H9 (cell line): ENCODE measurements at places on chromosomes 12 and 14.

- DNase-seq = no peak
Observed at GRCh38 chr12:38161123-38162000, 155.2 kb upstream of the ALG10B start.

DNA sequence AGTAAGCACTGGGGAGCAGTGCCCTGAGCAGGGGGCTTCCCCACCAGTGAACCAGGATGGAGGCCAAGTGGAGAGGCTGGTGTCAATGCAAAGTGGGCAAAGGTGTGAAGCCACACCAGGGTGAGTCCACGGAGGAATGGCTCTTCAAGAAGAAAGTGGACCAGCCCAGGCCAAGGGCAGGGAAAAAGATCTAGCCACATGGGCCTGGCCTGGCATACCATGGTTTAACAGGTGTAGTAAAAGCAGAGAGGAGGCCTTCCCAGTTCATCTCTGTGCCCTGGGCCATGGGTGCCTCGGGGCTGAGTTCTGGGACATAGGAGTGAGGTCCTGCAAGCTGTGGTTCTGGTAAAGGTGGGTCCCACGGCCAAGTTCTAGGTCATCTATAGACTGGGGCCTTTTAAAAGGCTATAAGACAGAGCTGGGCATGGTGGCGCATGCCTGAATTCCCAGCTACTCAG lies 153.4 kb downstream of the DPF3 start:
- DNase-seq = no peak

- DNase-seq = no peak
Observed at GRCh38 chr12:63085120-63085519, 65.9 kb downstream of the AVPR1A start.

- DNase-seq = no peak
Observed at GRCh38 chr12:125856896-125857295, 791.7 kb downstream of the AACS start.

DNA sequence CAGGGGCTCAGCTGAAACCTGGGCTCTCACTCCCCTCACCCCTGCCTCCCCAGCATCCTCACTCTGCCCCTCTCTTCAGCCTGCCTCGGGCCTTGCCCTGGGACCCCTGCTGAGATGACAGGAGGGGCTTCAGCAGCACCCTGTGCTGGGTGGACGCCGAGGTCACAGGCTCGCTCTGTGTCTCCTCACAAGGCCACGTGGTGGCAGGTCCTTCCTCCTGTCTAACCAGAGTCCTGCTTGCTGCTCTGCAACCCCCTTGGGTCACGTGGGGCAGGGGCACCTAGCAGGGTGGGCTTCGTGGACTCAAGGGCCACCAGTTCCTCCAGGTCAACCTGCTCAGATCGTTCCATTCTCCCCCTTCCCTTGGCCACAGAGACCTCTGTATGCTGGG lies 90.4 kb downstream of the TMEM121 start:
- DNase-seq = no peak

- no peak for DNase-seq
Observed at GRCh38 chr12:84631020-84631419, 281.6 kb downstream of the SLC6A15 start.

DNA sequence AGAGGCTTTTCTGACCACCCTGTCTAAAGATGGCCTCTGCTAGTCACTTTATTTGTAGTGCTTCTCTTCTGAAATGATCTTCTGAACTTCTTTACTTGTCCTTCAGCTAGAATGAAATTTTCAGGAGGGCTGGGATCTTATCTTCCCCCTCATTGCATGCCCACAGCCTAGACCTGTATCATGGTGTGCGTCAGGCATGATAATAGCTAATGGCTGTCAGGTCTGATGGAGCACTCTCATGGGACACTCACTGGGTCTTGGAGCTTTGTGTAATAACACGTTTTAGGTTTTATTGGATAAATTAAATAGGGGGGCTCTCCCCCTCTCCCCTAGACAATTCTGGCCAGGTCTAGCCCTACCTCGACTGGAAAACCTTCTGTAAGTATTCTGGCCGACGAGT lies 97.1 kb upstream of the NRXN3 start:
- no peak for DNase-seq

GRCh38 chr12:116551952-116552772 lies 7.0 kb upstream of the MAP1LC3B2 start:
- DNase-seq = no peak

GRCh38 chr12:122437656-122438121 lies 15.2 kb upstream of the CLIP1 start:
- no peak for DNase-seq

GRCh38 chr12:57240066-57240921 lies 10.7 kb downstream of the STAC3 start:
- DNase-seq = peak; percentile 64

DNA sequence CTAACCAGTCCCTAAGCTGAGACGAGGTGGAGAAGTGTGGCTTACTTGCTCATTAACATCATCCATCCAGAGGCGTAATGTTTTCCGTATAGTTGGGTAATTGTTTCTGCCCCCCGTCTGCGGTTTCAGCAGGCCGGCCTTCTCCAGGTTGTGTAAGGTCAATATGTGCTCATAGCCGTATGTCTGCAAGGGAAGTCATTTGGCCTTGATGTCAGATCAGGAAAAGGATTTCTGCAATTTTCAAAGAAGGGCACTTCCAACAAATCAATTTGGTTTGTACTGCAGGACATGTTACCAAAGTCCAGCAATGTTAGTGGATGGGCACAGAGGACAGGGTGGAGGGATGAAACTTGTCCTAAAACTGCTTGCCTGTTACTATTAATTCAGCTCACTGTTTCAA lies 9.9 kb upstream of the DIABLO start:
- no peak for DNase-seq

DNA sequence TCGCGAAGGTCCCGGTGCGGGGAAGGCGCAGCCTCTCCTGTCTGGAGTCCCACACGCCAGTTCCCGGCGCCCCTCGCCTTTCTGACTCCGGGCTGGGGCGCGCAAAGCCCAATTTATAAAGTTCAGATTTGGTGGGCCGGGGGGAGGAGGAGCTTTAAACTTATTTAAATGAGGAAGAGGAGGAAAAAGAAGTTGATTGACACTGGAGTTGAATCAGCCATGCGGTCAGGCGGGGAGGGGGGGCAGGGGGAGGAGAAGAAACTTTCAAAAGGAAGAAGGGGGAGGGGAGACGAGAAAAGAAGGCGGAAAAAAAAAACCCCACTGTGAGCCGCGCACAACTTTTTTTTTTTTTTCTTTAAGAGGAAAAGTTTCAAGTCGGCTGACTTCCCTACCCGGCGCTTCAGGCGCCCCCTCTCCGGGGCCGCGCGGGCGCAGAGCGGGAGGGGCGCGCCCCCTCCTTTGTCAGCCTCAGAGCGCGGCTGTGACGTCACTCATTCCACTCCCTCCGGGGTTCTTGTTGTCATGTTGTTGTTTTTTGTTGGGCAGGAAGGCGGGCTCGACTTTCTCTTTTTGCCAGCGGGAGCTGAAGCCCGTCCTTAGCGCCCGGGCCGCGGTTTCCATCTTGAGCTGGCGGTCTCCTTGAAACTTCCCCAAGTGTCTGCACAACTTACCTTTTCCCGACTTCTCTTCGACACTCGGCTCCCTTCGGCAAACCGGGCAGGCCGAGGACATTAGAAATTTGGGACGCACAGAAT lies at the start of gene ZFP36L1:
TSS of gene ZFP36L1 (minus strand) at position 89 of the 755 bp plus-strand sequence. CDS start 129 bp downstream, outside the sequence.
- peak; percentile 95 for DNase-seq

GRCh38 chr12:131897875-131898274 lies 3.5 kb downstream of the ULK1 start:
- DNase-seq = no peak

DNA sequence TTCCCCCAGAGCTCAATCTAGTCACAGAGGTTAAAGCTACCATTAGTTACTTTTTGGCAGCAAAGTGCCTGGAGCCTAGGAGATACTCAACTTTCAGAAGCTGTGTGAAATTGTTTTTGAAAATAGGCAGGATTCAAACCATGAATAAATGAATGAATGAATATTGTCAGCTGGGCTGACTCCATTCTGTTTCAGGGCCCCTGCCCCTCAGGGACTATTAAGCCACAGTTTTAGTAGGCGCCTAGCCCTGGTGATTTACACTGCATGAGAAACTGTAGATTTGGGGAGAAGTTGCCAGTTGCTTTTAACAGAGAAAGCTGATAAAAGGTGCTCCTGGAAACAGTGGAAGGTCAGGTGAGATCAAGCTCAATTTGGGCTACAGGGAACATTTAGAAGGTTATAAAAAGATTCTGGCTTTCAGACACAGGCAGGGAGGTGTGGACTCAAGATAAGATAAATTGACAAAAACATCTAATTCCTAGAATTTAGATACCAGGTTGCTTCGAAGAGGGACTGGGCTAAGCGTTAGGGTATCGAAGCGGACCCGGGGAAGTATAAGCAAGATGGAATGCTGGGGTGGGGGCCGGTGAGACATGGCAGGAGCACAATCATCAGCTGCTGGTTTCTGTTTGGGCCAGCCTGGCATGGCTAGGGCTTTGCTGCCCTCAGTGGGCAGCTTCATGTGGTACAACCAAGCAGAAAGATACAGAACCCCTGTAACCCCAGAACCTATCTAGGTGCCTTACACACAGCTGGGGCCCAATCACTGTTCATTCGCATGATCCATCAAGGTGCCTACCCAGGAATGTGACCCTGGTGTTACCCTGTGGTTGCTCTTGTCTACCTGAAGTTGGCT lies 14.9 kb upstream of the CELA1 start:
- no peak for DNase-seq

GRCh38 chr12:93098077-93098476 lies 169.0 kb upstream of the EEA1 start:
- peak; percentile 49 for DNase-seq

GRCh38 chr12:12405882-12406281 lies 49.0 kb downstream of the BORCS5 start:
- no peak for DNase-seq

DNA sequence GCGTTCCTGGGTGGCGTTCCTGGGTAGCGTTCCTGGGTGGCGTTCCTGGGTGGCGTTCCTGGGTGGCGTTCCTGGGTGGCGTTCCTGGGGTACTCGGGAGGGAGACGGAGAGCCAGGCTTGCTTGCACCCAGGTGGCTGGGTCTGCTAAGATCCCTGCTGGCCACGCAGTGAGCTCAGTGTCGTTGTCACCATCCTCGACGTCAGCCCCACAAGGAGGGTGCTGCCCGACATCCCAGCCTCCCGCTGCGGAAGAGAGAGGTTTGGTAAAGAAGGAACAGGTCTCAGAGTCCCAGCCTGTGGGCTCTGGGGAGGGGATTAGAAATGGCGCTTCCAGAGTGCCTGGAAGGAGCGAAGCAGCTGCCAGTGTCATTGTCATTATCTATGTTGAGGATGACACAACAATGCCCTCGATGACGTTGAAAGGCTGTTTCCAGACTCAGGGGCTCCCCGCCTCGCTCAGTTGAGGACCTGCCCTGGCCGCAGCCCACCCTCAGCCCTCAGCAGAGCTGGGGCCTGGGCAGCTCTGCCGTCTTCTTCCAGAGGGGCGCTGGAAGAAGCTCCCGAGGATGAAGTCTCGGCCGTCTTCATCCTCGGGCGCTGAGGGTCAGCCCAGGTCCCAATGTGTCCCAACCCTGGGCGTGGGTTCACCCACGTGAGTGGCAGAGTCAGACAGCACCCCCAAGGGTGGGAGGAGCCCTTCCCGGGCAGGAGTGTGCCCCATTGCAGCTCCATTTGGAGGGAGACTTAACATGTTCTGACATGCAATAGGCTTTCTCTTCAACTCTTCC lies 328.8 kb downstream of the ADGRD1 start:
- DNase-seq = no peak

- DNase-seq = no peak
Observed at GRCh38 chr12:98185606-98186005, 329.8 kb upstream of the TMPO start.

- DNase-seq = no peak
Observed at GRCh38 chr12:57438400-57438799, 3.8 kb downstream of the INHBC start.

DNA sequence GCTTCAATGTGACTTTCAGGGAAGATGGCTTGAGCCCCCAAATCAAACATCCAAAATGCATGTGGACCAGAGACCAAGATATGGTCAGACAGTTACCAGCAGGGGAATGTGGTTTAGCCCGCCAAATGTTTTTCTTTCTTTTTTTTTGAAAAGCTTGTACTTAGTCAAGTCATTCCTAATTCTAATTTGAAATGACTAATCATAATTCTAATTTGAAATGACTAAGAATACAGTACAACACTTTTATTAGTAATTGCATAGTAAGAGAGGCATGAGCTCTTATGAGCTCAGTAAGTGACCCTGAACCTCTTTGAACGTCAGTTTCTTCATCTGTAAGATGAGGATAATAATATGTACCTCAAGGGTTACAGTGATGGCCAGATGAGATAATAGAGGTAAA lies 72.4 kb downstream of the HECTD4 start:
- DNase-seq = no peak

DNA sequence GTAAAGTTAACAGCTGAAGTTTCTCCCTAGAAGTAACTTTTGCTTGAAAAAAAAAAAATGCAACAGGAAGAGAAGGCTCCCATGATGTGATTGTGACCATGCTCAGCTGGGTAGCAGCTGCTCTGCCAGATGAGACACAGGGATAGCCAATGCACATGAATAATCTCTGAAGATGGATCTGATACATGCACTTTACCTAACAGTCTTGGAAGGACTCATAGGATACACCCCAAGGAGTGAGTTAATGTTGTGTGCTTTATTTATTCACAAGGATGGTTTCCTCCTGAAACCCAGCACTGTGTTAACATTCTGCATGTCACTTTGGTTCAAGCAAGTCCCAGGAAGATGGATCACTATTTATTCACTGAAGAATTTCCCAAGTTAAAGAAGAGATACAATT lies 46.5 kb downstream of the NDUFA12 start:
- no peak for DNase-seq

GRCh38 chr12:101924618-101925017 lies 47.2 kb downstream of the DRAM1 start:
- DNase-seq = no peak

DNA sequence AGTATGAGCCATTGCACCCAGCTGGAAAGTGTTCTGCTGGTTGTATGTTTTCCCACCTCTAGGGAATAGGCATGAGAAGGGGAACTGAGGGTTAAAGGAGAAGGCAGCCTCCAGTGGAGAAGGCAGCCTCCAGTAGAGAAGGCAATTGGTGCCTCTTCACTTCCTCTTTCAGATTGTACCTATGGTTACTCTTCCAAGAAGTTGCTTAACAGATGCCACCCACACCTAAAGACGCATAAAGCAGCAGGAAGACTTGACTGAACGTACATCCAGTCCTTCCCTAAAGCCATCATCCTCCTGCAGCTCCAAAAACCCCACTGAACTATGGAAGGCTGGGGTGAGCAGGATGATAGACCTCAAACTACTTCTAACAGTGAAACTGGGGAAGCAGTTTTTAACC lies 13.1 kb downstream of the DPF3 start:
- no peak for DNase-seq

DNA sequence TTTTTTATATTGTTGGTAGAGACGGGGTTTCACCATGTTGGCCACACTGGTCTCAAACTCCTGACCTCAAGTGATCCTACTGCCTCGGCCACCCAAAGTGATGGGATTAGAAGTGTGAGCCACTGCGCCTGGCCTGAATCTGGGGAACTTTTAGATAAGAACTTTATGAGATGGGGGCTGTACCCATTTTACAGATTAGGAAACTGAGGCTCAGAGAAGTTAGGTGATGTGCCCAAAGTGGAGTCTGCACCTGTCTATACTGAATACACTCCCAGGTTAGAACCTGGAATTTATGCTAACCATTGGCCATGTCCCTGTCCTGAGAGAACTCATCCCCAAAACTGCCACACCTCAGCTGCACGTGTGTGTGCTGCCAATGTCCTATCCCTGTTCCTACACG lies 81.9 kb downstream of the ESRRB start:
- DNase-seq = no peak
